ENCODE measurements at places on chromosomes 3 and 15. TPM values are rescaled to one million over a fixed set of nuclear protein-coding genes. Genes with fewer than 3 reads are reported as not detected.

DNA sequence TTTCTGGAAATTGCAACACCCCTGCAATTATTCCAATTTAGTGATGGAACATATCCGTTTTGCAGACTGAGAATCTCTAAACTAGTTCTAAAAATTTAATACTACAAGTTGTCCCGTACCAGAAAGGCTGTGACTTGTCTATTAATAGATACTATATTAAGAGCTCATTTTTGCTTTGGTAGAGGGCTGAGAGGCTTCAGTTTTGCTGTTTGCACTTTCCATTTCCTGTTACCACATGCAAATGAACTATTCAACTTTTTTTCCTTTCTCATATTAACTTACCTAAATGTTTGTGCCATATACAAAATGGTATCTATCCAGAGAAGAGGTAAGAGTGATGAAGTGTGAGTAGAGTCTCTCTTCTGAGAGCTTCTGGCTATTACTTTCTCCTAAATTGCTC, 101.5 kb upstream of the CRBN start:
- ATAC-seq: no peak

GRCh38 chr3:19934098-19934566, at the start of gene EFHB:
Gene EFHB, minus strand, starts transcription at chr3:19934217. Its CDS starts 199 bp downstream, at chr3:19934018.
- no peak for ATAC-seq

GRCh38 chr3:30098653-30099455, 507.5 kb upstream of the TGFBR2 start:
- no peak for ATAC-seq

Gene KLHL40
- total RNA-seq: not detected

DNA sequence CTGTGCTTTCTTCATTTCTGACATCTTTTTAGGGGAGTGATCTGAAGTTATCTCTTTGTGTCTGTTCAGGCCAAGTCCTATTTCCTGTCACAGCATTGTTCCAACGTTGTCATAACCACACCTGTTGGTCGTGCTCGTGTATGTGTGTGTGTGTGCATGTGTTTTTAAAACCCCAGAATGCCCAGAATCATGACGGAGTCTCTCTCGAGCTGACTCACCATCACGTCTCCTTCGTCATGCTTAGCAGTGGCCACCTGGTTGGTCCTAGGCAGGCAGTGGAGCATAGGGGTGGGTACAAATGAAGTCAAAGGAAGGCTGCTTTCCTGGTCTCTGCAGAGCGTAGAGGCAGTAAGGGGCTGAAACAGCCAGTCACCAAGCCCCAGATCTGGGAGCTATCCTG, 126.8 kb upstream of the ABHD17C start:
- ATAC-seq: peak; percentile 80

Gene CAV3
- not detected for total RNA-seq

Gene DUOXA1
- 131 TPM for total RNA-seq

DNA sequence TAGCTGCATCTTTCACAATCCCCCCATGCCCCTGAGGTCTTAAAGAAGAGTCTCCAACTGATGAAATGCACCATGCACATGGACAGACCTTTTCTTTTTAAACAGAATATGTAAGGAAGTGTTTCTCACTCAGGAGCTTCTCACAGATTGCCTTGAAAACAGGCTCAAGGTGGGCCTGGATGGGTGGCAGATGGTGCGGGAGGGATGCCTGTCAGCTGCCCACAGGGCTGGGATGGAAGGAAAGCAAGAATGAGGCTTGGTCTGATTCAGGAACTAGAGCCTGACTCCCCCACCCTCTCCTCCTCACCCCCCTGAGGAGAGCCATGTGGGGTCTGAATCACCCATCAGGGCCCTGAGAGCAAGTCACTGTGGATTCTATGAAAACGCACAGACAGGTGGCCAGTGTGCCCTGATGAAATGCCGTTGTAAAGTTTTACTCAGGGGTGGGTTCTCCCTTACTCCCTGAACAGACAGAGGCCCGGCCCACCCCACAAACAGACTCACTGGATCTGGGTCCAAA, 67.2 kb downstream of the UMPS start:
- no peak for ATAC-seq

DNA sequence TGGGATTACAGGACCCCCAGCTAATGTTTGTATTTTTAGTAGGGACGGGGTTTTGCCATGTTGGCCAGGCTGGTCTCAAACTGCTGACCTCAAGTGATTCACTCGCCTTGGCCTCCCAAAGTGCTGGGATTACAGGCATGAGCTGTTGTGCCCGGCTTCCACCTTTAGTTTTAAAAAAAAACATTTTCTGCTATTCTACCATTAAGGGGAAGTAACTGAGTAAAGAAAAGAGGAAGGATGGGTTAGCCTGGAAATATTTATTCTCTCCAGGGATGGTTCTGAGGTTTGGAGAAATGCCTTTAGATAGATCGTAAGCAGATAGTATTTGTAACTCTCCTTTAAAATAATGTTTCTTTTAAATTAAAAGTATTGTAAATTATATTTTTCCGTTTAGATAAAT, 3.1 kb downstream of the AP4E1 start:
- ATAC-seq: no peak

DNA sequence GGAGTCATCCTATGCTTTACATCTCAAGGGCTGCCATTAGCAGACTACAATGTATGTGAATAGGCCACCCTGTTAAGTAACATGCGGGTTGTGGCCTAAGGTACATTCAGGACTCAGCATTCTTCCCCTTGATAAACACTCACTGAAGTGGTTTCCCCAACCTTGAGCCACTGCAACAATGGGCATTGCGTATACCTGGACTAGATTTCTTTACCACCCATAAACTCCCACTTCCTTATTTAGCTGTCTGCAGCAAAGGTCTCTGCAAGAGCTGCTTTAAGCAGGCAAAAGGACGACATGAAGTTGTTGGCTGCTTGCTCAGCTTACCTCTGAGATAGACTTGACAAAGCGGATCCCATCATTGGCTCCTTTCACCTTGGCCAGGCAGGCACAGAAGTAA, 16.2 kb downstream of the FYCO1 start:
- ATAC-seq: no peak

DNA sequence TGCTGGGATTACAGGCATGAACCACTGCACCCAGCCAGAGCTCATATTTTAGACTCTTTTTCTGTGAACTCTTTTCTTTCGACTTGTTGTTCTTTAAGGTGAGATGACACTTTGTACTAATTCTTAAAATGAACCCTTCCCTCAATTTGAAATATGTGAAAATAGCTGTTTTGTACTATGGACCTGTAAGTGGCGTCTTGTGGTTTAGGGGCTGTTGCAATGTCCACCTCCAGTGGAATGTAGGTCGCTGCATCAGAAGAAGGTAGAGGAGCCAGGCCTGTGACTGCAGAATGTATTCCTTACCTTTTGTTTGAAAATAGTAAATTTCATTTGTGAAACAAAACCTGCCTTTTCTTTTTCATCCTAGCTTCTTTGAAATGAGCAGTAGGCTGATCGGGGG, 38.9 kb downstream of the FNDC3B start:
- ATAC-seq: no peak

Gene KBTBD13
- total RNA-seq: not detected

Gene UBAP1L
- total RNA-seq: 1.8 TPM

DNA sequence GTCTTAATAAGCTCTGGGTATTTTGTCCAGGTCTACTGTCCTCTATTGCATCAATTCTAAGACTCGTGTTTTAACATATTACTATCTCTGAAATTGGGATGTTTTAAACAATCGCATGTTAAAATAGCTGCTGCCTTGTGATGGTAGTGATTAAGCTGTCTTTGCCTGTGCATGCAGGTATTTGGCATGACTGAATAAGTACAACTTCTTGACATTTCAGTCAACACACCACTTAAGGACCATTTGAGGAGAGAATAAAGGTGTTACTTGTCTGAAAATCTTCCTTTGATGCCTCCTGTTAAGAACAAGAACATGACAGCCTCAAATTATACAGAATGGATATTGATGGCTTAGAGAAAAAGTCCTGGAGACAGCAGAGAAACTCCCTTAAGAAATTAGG, 33.0 kb downstream of the SLC35A5 start:
- no peak for ATAC-seq

GRCh38 chr15:65413760-65414144, 9.0 kb downstream of the IGDCC4 start:
- ATAC-seq: no peak

- ATAC-seq: no peak
Measured at GRCh38 chr3:31705736-31706135, 173.0 kb downstream of the STT3B start.

- peak; percentile 11 for ATAC-seq
Measured at GRCh38 chr3:56904552-56905215, 102.9 kb upstream of the ARHGEF3 start.

DNA sequence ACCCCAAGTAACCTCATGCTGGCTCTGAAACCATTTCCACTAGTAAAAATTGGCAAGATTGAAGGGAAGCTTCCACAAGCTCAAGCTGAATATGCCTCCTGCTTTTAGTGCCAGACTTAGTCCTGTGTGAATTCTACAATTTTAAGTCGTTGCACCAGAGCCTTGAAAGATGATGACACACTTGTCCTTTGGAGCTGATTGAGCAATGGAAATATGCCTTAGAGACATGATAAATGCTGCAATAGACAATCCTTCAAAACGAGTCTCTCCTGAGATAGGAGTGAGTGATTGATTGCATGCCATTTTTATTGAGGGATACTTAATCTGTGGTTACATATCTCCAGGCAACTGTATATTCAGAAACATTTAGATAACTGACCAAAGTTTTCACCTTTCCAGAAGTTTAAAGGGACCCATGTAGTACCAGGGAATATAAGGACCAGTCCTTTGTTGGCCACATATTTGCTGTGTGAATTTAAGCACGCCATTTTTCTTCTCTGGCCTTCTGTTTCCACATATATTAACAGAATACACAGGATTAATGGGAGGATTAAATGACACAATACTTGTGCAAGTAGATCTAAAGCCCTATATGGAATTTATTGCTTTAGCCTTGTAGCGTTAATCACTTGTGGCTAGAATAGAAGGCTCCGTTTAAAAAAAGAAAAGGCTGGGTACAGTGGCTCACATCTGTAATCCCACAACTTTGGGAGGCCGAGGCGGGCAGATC, 65.1 kb downstream of the PPARG start:
- peak; percentile 47 for ATAC-seq

DNA sequence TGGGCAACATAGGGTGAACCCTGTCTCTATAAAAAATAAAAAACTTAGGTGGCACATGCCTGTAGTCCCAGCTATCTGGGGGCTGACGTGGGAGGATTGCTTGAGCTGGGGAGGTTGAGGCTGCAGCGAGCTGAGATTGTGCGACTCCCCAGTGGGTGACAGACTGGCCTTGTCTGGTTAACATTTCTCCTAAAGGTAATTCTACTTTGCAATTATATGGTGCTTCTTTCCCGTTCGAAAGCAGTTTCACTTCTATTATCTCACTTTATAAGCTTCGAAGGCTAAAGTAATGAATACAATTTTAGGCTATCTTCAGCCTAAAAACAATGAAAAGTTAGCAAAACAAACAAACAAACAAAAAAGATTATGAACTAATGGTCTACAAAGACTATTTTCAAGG, 35.3 kb downstream of the COMMD2 start:
- ATAC-seq: no peak

Gene LEKR1
- 1.2 TPM for total RNA-seq

Gene MAP6D1
- total RNA-seq: 2.0 TPM

Gene CPNE4
- total RNA-seq: 0.04 TPM

- no peak for ATAC-seq
Measured at GRCh38 chr3:10500717-10501663, 4.4 kb downstream of the ATP2B2 start.

Gene CFAP20DC
- total RNA-seq: 8.7 TPM

Gene CYP8B1
- total RNA-seq: not detected

DNA sequence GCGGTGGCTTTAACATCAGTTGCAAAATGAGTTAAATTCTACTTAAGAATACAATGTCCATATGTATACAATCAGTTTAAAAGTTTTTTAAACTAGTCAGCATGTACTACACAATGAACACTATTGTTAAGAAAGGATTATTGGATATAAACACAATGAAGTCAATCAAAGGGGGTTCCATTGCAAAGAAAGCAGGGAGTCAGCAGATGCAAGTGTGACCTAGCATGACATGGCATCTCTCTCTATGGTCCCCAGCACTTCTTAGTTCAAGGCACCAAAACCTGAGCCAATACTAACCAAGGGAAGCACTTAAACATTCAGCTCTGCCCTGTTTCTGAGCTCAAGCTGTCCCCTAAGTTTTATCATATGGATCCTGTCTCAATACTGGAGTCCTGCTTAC, 17.0 kb downstream of the KLHL6 start:
- no peak for ATAC-seq

Gene TMIE
- total RNA-seq: 1.6 TPM

Gene CPLX3
- total RNA-seq: not detected

DNA sequence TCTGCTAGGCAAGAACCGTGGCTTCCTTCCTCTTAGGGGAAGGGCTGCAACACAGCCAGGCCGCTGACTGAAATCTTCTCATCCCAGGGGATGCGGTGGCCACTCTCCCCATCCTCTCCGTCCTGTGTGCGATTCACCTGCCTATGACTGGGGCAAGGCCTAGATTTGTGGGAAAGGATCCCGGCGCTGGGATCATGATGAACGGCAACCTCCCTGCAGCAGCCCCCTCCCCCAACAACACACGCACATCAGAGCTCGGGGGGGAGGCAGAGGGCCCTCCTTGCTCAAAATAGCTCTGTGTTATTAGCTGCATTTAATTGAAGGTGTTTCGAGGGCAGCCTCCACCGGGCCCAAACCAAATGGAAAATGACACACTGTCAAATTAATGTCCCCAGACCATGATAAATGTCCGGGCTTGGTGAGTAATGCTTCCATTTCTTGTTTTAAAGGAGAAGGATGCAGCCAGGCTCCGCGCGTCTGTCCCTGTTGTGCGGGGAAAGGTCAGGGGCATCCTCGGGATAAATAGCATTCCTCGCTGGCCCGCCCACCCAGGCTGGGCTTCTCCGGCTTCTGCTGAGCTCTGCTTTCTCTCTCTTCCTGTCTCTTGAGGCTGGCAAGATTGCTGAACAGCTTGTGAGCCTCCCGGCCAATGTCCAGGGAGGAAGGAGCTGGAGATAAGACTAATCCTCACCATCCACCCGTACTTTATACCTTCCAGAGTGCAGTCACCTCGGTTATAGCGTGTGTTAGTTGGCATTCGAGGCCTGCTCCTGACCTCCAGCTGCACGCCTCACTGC, 56.4 kb upstream of the TLE3 start:
- no peak for ATAC-seq

Gene CELF6
- not detected for total RNA-seq

- ATAC-seq: no peak
Measured at GRCh38 chr3:66907136-66907535, 91.0 kb upstream of the KBTBD8 start.

DNA sequence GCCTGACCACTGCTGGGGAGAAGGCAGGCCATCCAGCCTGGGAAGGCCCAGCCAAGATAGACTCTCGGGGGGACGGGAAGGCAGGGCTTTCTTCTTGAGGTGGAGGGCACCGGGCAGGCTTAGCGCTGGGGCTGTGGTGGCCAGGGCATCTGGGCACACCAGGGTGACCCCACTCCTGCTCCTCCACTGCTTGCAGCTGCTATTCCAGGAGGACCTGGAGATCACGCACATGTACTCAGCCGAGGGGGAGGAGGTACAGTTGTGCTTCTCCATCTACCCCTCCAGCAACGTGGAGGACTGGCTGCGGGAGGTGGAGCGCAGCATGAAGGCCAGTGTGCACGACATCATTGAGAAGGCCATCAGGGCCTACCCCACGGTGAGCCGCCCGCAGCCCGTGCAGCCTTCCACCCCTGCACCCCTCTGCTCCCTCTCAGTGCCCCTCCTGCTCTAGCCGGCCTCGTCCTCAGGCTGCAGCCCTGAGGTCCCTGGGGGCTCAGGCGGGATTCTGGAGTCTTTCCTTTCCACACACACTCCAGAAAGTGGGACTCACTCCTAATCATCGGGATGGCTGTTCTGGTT, 42.3 kb downstream of the DNAH1 start:
- no peak for ATAC-seq

Gene HTR3E
- total RNA-seq: not detected

Data from esophagus mucosa (tissue), 1 donor.